Stimulated activated CD4-positive, alpha-beta T cell treated with anti-CD3 and anti-CD28 coated beads, Interleukin-1b, Interleukin-23, amount 100 ng/mL, for 1 hour (primary cell): ENCODE measurements at places on chromosomes 1 and 21.

DNA sequence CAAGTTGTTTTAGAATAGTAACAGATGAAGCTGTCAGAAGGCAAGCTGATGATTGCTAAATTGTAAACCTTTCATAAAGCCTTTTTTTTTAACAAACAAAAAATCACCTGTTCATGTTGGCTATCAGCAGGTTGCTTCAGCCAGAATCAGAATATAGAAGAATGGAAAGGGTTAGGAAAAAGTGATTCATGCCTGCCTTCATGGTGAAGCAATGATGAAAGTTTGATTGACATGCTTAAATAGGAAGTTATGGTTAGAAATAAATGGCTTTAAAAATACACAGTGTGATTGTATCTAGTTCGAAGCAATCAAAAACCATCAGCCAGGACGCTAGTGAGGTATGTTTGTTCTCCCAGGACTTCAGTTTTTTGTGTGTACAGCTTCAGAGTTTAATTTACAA lies 37.9 kb downstream of the GABPA start:
- no peak for DNase-seq

GRCh38 chr1:229079016-229079595 lies 191.8 kb upstream of the RAB4A start:
- DNase-seq: no peak

DNA sequence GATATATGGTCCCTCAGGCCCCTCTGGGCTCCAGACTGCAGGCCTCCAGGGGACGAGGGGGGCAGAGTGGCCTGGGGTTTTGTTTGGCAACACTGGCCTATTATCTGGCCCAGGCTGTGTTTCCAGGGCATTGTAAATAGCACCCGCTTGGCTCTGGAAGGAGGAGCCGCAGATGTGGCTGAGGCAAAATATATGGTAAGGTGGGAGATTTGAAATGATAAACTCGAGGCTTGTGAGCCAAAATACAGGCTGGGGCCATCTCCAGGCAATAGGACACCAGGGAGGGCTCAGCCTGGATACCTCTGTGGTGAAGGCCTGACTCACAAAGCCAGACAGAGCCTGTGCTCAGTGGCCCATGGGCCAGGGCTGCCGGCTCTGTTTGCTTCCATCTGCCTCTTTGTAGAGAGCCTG lies 14.0 kb downstream of the NAV1 start:
- no peak for DNase-seq

GRCh38 chr1:158002022-158002630 lies 8.7 kb downstream of the KIRREL1 start:
- DNase-seq: no peak

DNA sequence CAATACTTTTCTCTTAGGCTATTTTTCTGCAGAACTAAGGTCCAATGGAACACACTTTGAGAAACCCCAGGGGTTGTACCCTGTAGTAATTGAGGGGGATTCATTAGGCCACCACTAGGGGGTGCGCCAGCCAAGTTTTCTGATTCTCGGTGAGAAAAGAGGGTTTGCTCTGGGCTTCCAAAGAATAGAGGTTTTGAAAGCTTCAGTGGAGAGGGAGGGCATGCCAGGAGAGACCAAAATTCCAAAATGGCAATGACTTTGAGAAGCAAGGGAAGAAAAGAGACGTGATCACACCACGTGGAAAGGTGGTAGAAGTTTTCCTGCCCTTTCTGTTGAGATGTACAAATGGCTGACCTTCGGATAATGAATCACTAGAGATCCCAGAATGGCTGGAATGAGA lies 323.3 kb downstream of the RPS6KC1 start:
- DNase-seq: peak; percentile 44

- no peak for DNase-seq
Observed at GRCh38 chr1:244102046-244102445, 51.0 kb downstream of the ZBTB18 start.

- no peak for DNase-seq
Observed at GRCh38 chr21:39144191-39144590, 39.1 kb downstream of the PSMG1 start.

GRCh38 chr1:4932311-4933030 lies 278.1 kb downstream of the AJAP1 start:
- no peak for DNase-seq

DNA sequence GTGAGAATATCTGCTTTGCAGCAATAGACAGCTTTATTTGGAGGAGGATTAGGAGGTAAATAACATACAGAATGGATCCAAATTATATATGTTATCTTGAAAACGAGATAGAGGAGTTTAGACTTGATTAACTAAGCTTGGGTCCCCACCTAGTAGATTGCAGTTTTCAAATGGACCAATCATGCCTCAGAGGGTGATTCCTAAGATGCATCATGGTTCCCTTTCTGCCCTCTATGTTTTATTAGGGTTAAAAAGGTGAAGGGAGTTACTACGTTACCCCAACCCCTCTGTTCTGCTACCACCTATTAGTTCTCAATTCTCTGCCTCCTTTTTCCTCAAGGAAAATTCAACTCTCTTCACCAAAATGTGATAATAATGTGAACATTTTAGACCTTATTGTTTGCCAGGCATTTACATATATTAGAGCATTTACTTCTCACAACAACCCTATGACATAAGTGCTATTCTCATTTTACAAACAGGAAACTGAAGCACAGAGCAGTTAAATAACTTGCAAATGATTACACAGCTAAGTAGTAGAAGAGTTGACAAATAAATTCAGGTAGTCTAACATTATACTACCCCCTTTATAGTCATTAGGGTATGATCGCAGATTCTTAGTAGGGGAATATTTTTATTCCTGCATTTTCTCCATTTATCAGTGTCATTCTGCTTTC lies 23.4 kb upstream of the PGM1 start:
- DNase-seq: no peak

DNA sequence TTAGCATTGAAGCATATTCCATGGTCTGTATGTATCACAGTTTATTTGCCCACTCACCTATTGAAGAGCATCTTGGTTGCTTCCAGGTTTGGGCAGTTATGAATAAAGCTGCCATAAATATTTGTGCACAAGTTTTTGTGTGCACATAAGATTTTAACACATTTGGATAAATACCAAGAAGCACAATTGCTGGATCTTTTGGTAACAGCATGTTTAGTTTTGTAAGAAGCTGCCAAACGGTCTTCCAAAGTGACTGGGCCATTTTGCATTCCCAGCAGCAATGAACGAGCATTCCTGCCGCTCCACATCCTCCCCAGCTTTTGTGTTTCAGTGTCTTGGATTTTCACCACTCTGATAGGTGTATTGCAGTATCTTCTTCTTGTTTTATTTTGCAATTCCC lies 62.7 kb downstream of the PDE9A start:
- no peak for DNase-seq

GRCh38 chr1:6971699-6972098 lies 186.4 kb downstream of the CAMTA1 start:
- no peak for DNase-seq
